ENCODE measurements at places on chromosomes 1 and 21.

GRCh38 chr1:244502630-244503029 lies 41.6 kb downstream of the CATSPERE start:
- DNase-seq, result no peak

DNA sequence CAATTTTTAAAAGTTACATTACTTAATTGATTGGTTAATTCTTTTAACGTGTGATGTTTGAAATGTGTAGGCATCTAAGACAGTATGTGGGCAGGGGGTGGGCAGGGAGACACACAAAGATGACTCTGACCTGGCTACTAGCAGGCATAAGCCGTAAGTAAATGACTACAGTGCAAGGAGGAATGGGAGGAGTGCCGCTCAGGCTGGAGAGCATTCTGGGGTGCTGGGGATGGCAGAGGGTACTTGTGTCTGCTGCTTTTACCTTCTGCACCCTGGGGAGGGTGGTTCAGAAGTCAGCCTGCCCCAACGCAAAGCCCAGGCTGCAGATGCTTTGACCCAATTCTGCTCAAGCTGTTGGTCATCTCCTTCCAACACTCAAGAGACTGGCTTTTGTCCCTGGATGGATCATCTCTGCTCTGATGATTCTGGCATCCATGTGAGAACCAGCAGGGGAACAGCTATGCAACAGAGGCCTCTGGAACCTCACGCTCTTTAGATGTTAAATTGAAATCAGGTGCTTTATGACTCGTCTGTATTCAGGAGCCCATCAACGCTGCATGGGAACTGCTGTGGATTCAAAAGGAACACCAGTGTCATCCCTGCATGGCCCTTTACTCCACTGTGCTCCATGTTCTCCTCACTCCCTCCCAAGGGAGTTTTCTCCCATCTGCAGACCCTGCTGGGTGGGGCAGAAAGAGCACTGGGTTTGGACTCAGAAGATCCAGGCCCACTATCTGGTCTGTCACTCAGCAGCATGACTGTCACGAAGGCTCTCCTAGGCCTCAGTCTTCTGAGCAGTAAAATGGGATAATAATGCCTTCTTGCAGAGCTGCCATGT lies 78.8 kb downstream of the FAM78B start:
- DNase-seq, result no peak

GRCh38 chr1:95088303-95088702 lies 15.6 kb upstream of the ALG14 start:
- DNase-seq, result no peak

DNA sequence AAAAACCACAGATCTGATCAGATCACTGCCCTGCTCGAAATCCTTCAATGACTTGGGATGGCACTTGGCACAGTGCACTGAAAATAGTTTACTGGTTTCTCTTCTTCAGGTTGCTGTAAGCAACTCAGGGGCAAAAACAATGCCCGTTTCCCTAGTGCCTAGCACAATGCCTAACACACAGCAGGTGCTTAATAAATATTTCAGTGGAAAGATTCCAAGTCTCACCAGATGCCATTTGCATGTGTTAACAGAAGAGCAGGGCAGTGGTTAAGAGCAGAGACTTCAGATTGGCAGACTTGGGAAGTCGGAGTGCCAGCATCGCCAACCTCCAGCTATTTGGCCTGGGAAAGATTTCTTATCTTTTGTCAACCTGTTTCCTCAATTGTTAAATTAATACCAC lies 10.9 kb upstream of the METTL25B start:
- DNase-seq, result no peak

DNA sequence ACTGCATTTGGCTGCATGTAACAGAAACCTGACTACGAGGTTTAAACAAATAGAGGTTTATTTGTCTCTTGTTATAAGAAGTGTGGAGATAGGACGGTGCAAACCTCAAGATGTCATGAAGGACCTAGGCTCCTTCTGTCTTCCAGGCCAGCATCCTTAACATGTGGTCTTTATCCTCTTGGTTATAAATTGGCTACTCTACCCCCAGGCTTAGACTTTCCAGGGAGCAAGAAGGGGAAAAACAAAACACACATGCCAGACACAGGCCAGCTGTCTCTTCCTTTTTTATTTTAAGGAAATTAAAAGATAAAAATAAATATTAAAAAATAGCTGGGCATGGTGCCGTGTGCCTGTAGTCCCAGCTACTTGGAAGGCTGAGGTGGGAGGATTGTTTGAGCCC lies 51.3 kb upstream of the PRELP start:
- DNase-seq, result no peak

GRCh38 chr1:170970256-170970655 lies 34.9 kb downstream of the MROH9 start:
- DNase-seq, result no peak

DNA sequence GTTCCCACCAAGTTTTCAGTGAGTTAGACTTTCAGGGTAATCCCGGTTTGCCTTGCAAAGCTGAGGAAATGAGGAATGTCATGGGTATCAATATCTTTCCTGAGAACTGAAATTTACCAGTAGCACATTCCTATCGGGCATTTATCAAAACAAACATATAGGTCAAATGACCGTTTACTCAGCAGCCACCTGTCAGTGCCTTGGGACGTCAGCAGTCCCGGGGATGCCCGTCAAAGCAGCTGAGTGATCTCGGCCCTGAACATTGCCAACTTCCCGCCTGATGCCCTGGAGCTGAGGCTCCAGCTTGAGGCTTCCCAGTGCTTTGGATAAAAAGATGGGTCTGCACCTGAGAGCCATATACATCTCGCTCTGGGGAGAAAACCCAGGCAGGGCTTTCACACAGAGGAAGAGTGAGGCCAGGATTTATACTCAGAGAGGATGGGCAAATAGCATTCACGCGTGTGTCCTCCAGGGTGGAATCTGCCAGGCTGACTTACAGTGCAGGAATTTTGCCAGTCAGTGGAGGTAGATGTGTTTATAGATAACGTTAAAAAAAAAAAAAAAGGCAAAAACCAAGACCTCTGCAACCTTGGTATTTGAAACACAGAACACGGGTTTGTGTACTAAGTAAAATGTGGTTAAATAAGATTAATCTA lies 435.7 kb upstream of the VAMP3 start:
- DNase-seq, result no peak

- DNase-seq, result no peak
Observed at GRCh38 chr1:247357781-247358211, 26.1 kb upstream of the ZNF496 start.

DNA sequence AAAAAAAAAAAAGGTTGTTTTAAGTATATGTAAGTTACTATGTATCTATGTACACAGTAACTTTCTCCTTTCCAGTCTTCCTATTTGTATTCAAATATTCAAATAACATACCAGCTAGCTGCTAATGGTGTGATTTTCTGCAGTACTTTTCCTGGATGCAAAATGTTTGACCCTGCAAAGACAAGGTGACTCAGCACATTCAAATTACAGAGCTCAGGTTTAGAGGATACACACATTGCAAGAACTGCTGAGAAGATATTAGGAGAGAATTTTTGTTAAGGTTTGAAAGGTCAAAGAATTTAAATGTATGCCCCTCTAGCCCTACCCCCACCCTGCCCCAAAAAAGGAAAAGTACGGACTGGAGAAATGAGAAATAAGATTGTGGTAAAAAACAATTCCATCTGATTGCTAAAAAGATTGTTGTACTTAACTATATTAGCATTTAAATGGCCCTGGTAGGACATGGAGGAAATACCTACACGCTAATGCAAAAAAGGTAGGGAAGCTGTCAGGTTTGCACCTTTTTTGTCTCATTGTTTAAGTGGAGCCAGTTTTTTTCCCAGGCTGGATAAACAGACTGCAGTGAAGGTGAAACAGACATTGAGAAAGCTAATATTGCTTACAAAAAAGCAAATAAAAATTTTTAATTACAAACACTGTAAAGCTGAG lies 45.6 kb downstream of the ZNF281 start:
- DNase-seq, result no peak

DNA sequence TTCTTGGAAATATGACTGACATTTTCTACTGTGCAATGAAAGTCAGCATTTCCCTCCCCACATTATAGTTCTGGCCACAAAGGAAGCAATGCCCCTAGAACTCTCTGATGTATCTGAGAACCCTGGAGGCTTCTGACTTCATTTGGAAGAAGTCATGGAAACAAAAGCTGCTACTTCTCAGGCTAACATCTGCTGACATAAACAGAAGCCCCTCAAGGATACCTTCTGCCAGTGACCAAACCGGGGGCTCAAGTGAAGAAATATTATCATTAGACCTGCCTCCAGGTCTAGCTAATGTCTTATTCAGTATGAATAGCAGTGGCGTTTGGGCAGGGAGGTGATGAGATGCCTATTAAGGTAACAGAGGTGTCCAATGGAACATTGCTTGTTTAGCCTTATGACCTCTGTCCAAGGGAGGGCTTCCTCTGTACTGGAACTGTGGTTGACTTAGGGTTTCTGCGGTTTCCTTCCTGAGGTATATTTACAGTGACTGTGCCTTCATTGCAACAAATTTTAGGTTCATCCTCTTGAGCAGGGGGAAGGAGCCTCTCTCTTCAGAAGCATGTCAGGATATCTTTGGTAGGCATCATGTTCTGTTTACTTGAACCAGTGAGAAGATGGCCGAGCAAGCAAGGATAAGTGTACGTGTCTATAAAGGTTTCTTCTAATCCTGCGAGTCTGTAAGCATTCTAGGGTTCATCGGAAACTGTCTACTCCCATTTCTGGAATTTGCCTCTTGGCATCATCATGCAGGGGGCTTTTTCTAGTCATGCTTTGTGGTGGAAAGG lies 161.7 kb downstream of the PBX1 start:
- no peak for DNase-seq

DNA sequence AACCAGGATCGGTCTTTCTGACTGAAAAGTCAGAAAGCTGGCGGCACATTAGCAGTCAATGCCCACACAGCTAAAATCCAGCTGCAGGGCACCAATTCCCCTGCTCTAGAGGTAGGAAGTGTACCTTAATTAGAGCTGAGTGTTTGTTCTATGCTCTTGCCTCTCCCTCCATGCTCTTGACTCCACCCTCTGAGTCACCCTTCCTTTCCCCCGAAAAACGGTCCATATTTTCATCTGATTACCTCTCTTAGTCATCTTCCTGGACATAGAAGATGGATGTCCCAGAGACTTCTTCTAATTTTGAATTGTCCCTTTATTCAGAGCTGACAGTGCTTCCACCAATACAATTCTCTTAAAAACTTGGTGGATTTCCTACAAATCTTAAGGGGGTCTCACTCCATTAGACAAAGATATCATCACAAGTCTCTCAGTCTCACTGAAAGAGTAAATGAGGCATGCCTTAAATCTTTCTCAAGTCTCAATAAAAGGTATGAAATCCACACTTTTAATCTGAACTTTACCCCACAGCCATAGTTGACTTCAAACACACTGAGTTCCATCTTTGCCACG lies 44.1 kb upstream of the SLC19A1 start:
- no peak for DNase-seq

- DNase-seq, result no peak
Observed at GRCh38 chr1:57327336-57327735, 96.5 kb downstream of the DAB1 start.
